ENCODE measurements at places on chromosomes 12 and 14.

DNA sequence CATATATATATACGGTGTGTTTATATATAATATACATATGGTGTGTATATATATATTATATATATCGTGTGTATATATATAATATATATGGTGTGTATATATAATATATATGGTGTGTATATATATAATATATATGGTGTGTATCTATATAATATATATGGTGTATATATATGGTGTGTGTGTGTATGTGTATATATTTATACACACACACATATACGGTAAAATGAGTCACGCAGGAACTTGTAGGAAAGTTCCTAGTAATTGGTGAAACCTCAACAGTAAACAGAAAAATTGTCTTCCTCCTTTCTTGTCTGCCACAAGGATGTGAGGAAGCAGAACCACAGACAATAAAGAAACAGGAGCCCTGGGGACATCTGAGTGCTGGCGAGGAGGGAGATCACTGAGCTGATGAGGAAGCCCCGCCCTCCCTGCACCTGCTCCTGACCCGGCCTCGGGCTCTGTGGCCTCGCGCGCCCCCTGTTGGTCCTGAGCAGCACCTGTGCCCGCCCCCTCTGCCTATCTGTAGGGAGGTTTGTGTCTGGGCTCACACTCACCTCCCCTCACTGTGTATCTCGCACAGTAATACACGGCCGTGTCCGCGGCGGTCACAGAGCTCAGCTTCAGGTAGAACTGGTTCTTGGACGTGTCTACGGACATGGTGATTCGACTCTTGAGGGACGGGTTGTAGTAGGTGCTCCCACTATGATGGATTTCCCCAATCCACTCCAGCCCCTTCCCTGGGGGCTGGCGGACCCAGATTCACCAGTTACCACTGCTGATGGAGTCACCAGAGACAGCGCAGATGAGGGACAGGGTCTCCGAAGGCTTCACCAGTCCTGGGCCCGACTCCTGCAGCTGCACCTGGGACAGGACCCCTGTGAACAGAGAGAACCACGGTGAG, 1079.4 kb downstream of the TMEM121 start:
- DNase-seq: no peak

DNA sequence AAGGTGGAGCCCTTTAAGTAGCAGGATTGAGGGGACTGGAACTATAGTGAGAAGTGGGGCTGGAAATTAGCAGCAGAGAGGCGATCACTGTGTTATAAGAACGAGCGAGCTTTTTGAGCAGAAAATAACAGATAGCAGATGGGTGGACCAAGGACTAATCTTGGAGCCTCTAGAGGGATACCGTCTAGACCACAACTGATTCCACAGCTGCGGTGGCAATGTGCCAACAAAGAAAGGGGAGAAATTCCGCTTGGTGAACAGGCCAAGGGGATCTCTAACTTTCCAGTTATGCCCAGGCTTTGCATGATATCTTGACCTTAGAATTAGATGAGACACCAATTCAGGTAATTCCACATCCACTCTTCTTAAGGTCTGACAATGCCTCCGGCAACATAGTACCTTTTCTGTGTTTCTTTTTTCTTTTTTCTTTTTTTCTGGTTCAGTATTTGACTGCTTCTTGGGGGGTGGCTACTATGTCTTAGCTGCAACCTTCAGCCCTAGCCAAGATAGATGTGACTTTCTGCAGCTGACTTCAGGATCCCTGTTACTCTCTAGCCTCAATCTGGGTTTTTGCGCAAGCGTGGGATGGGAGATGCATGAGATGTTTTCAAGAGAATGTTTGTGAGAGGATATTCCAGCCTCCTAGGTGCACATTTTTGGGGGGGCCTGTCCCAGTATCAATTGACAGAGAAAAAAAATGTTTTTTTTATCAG, 143.4 kb upstream of the CPSF6 start:
- DNase-seq: no peak

DNA sequence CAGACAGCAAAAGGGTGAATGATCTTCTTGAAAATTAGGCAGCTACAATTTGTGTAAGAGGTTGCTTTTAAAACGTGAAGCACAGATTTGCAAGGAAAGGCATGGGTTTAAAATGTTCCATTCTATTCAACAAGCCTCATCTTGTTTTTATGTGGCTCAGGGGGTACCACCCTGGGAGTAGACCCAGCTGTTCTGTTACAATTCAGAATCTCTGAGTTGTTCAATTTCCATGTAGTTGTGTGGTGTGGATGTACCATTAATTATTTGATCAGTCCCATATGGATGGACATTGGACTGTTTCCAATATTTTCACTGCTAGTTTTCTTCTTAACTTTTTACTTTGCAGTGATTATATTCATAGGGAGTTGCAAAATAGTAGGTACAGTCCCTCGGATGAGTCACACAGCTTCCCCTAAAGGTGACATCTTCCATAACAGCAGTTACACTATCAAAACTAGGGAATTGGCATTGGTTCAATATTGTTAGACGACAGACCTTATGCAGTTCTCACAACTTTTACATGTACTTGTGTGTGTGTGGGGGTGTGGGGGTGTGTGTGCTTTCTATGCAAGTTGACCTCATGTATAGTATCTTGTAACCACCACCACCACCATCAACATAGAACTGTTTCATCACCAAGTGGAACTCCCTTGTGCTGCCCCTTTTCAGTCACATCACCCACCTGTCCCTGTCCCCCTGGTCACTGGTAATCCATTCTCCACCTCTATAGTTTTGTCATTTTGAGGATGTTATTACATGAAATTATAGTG, 59.0 kb upstream of the CAPRIN2 start:
- DNase-seq: no peak

DNA sequence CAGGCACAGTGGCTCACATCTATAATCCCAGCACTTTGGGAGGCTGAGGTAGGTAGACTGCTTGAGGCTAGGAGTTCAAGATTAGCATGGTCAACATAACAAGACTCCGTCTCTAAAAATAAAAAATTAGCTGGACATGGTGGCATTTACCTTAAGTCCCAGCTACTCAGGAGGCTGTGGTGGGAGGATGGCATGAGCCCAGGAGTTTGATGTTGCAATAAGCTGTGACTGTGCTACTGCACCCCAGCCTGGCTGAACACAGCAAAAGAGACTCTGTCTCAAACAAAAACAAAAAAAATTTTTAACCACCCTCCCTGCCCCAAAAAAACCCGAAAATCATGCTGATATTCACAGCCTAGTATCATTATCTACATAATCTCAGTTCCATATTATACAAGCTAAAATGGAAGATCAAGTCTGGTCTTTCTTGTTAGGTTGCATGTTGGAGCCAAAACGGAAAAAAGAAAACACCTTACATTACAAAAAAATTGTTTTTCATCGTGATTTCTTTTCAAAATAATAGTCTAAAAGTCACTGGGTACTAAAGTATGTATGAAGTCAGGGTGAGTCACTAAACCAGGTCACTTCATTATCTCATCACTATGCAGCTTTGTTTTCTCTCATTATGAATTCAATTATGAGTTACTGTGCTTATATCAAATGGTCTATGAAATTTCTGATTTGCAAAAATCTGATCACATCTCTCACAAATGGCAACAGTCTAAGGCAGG, 13.8 kb downstream of the GXYLT1 start:
- DNase-seq: no peak

GRCh38 chr12:116241157-116241759, 36.2 kb downstream of the MED13L start:
- no peak for DNase-seq

DNA sequence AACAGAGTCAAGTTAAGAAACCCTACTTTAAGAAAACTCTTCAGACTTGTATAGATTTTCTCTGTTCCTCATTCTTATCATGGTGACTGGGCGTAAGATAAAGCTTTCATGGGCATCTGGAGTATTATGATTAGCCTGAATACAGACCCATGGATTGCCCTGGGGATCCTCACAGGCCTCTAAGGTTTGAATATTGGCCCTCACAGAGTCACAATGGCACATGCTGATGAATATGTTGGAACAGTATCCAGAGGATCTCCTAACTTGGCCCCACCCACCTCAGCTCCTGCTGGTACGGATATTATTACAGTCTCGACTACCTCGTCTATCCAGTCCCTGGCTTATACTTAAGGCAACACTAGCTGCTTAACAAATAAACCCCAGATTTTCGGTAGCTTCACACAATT, 8.1 kb downstream of the OSBPL8 start:
- no peak for DNase-seq

- DNase-seq: no peak
These were observed 14.2 kb upstream of the MYO1A start for GRCh38 chr12:57063991-57064685.

DNA sequence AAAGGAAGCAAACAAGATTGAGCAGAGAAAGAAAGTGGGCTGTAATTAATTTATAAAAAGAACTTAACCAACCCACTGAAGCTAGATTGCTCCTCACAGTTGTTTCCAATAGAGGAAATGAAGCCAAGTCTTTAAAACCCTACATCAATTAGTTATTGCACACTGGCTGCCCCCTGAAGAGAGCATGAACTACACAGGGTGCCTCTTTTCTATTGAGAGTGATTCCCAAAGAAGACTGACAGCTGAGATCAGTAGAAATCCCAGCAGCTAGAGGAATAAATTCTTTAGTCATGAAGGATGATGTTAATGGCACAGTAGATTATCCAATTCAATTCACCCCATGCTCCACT, 8.6 kb upstream of the USP15 start:
- no peak for DNase-seq

GRCh38 chr12:122086641-122087285, 8.2 kb downstream of the MLXIP start:
- DNase-seq: no peak

DNA sequence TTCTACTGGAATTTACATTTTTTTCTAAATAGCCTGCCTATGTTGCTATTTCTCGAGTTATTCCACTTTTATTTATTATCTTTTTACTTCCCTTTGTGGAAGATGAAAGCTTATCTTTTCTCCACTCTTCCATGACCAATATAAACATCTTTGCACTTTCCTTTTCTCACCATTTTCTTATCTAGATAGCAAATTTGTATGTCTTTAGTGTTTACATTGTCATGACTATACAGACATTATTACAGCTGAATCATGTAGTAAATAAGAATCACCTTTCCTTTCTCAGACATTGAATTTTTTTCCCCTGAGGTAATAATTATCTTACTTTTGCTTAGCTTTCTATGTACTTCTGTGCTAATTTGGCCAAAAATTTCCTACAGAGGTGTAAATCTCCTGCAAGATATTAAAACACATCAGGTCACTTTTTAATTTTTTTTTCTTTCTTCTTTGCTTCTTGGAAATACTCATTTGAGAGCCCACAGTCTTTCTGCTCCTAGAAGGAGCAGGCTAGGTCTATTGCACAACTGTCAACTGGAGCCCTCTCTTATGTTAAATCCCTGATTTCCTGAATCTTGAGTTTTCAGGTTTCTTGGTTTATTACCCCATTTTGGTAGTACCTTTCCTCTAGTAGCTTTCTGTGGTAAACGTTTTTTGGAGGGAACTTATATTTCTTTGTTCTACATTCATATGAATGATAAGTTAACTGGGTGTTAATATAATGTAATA, 109.0 kb upstream of the ATP2B1 start:
- DNase-seq: no peak

GRCh38 chr12:101044512-101045059, 165.5 kb downstream of the SLC5A8 start:
- DNase-seq: no peak

GRCh38 chr14:103526247-103526913, 2.6 kb upstream of the TRMT61A start:
- no peak for DNase-seq

- DNase-seq: no peak
These were observed 138.6 kb upstream of the TRHDE start for GRCh38 chr12:72133497-72134055.

- no peak for DNase-seq
These were observed 3.0 kb upstream of the RBMS2 start for GRCh38 chr12:56518570-56518969.
